Memory B cell (primary cell): ENCODE measurements at places on chromosomes 4 and X.
A peak's percentile ranks its signal among the peaks of the same experiment; 100 is the strongest.

GRCh38 chr4:3436798-3437581 is 4.8 kb upstream of the HGFAC start:
- no peak for DNase-seq

DNA sequence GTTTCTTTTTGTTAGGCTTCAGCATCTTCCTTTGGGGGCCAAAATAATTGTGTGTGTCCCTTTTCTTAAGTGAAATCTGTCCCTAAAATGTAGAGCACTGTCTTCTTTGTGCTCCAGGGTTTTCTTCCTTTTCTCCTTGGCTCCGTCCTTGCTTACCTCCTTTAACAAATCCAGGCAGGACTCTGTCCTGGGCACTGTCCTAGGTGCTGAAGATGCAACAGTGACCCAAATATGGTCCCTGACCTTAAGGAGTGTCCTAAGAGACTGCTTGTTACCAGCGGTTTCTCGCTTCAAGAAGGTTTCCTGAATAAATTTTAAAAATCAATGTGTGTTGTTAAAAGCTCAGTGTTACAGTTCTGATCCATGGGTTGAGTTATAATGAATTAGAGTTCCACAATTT is 471.8 kb downstream of the KCNIP4 start:
- no peak for DNase-seq

GRCh38 chr4:110501826-110502225 is 25.9 kb downstream of the ENPEP start:
- DNase-seq, result no peak

DNA sequence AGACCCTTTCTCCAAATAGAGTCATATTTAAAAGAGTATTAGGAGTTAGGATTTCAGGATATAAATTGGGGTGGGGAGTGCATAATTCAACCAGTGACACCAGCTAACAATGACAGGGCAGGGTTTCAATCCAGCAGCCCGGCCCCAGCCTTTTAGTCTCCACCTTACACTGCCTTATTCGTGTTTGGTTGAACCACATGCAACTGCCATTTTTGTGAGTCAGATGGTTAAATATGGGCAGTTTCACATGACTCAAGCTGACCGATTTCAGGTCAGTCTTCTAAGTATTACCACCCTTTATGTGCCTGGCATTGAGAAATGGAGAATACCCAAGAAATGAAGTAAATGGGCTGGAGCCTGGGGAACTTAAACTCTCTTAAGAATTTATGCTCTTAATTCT is 102.8 kb downstream of the STOX2 start:
- no peak for DNase-seq

DNA sequence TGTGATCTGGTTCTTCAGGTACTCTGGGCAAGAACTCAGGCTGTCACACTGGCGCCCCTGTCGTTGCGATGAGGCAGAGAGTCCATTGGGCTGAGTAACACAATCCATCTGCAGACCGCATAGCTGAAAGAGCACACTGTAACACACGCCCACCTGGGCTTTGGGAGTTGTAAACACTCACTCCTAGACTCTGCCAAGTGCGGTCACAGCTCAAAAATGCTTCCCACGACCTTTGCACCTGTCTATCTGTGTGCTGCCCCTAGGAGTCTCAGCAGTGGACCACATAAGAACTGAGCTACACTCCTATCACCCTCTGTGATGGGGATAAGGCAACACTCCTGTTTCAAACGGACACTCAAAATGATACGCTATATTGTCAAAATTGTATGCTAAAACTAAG is 2028.3 kb downstream of the PCDH7 start:
- no peak for DNase-seq

DNA sequence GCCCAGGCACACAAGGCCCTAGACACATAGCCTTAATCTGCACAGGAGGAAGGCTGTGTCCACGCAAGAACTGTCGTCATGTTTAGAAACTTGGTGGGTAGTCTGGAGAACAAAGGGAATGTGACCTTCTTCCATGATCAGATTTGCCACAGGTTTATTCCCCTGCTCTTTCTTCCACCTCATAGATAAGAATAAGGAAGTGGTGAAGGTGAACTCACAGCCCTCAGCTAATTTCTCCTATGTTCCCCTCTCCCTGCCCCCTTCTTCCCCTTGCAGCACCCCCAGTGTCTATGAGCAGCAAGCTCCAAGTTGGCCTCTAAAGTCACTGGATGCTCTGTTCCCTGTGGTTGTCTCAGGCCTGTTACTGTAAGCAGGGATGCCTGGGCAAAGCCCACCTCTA is 39.8 kb upstream of the LAS1L start:
- no peak for DNase-seq

DNA sequence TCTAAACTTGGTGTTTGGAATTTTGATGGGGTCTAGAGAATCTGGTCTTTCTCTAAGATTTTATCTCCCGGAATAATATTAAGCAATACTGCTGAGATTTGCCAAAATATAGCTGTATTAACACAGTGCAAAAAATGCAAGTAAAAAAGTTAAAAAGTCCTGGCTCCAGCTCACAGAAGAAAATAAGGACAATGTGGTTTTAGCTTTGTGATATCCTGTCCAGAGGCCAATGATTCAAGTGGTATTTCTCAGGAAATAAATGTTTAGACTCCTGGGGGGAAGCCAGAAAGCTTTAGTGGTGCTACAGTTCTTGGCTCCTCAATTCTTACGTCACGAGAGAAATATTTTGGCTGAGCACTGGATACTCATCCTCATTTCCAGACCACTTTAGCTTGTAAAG is 40.9 kb upstream of the IL13RA2 start:
- DNase-seq, result no peak

- no peak for DNase-seq
Observed at GRCh38 chr4:124777007-124777406, 64.5 kb upstream of the ANKRD50 start.

- no peak for DNase-seq
Observed at GRCh38 chrX:130216320-130216719, 44.6 kb downstream of the RAB33A start.

DNA sequence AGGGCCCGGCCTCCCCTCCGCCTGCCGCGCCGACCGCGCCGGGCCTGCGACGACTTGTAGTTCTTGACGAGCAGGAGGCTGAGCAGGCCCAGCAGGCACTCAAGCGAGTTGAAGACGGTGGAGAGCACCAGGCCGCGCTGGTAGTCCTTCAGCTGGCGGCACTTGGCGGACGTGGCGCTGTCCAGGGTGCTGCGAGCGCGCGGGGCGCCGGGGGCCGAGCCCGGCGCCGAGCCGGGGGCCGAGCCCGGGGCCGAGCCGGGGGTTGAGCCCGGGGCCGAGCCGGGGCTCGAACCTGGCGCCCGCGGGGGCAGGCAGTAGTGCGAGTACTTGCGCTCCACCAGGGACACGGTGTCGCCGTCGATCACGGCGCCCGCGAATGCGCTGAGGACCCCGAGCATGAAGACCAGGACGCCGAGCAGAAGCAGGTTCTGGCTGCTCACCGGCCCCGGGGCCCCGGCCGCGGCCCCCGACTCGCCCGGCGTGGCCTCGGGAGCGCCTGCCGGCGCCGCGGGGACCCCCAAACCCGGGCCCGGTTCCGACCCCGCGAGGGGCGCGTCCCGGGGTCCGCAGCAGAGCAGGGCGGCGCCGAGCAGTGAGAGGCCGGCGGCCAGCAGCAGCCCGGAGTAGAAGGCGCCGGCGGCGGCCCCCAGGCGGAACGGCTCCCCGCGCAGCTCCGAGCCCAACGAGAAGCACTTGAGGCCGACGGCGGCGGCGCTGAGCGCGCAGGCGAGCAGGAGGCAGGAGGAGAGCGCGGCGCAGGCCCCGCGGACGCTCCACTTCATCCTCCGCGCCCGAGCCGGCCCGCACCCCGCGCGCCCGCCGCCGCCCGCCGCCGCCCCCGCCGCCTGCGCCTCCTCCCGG is 584 bp downstream of the TMEM271 start:
- no peak for DNase-seq

DNA sequence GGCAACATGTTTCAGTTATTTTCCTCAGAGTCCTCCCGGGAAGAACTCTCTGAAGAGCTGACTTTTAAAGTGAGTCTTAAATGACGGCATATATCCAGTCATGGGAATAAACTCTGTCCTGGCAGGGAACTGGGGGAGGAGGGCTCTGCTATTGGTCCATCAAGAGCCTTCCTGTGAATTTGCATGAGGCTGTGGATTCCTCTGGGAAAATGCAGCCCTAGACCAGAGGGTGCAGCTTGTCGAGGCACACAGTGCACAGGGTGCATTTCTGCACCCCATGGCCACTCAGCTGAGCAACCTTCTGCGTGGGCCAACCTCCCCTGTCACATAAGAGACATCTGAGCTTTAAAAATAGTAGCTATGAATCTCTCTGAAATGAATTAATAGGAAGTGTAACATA is 360.0 kb downstream of the GALNTL6 start:
- DNase-seq, result no peak

GRCh38 chr4:79679859-79680258 is 271.8 kb upstream of the GK2 start:
- DNase-seq, result no peak

GRCh38 chr4:56681853-56682525 is 893 bp upstream of the HOPX start:
- DNase-seq, result no peak

GRCh38 chr4:75658876-75659275 is 14.3 kb downstream of the G3BP2 start:
- no peak for DNase-seq

GRCh38 chr4:8025668-8026067 is 86.0 kb upstream of the AFAP1 start:
- no peak for DNase-seq

GRCh38 chr4:185211035-185211434 is 1.6 kb downstream of the SNX25 start:
- no peak for DNase-seq

GRCh38 chr4:79613269-79613935 is 205.4 kb upstream of the GK2 start:
- DNase-seq, result no peak

GRCh38 chr4:8435656-8436121 is 4.8 kb downstream of the ACOX3 start:
- peak; percentile 41 for DNase-seq

- no peak for DNase-seq
Observed at GRCh38 chrX:37686996-37687395, 1.4 kb downstream of the XK start.

DNA sequence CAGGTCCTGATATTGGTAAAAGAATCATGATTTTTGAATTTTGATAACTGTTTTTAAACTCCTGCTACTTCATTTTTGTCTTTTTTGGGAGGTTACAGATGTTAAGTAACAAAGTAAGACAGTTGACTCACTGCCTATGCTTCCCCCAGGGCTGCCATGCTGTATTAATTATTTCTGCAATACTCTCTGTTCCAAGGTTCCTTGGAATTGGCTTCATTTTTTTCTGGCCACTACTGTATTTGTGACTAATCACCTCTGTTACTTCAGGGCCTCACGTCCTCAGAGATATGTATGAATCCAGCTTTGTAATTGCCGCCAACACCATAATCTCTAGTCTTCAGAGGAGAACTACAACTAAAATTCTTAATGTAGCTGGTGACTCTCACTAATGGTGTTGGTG is 1729.3 kb downstream of the C4orf33 start:
- no peak for DNase-seq

DNA sequence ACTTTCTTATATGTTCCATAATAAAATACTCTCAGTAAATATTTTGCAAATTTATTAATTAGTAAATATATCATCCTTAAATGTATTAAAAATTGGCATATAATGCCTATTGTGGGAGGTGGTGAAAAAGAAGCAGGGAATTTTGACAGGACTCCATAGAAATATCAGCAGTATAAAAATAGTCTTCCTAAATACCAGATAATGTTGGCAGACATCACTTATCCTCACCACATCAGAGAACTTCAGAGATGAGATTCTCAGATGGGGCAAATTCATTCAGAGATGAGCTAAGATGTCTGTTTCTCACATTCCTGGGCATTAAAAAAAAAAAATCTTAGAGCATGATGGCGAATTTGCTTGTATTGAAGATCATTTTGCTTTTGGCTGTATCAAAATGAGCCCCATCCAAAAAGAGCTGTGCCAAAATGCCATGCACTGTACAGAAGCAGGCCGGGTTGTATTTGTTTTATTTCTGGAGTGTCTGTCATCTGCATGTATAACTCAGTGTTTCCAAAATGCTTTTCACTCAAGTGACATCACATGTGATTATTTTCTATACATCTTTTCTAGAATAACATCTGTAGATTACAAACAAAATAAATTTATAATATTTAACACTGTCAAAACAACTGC is 41.7 kb downstream of the ATP8A1 start:
- no peak for DNase-seq

DNA sequence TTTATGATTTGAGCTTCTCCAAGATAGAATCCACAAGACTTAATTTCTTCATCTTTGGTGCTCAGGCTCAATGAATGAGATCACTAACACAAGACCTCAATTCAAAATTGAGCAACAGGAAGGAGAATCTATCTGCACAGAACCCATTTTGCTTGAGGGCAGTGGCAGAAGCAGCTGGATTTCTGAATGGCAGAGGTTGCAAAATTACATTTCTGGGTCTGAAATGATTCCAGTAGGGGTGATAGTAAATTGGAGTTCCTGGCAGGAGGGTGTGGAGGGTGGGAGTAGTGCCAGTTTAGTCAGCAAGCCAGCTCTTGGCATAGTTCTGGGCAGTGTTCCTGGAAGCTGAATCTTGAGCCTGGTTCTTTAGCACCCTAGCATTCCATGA is 281.1 kb downstream of the SLC7A11 start:
- DNase-seq, result no peak
